ENCODE measurements at places on chromosomes 4 and X.
A peak's percentile ranks its signal among the peaks of the same experiment; 100 is the strongest.

- DNase-seq = no peak
These were observed 13.0 kb downstream of the TMEM164 start for GRCh38 chrX:110015915-110016314.

GRCh38 chr4:7513671-7514070, 78.9 kb upstream of the PSAPL1 start:
- no peak for DNase-seq

- no peak for DNase-seq
These were observed 333.3 kb downstream of the BCOR start for GRCh38 chrX:39764441-39764914.

DNA sequence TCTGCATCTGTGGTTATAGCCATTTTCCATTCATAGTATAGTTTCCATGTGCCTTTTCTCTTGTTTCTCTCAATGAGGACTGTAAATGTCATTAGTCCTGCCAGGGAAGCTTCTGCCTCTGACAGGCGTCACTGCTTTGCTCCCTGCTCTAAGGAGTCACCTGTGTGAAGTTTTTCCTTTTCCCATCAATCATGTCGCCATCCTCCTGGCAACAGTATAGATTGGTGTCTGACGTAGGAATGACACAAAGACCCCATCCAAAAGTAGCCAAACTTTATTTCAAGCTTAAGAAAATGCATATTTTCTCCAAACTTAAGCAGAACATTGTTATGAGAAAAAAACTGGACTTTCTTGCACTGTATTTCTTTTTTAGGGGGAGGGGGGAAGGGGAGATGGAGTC, 23.1 kb upstream of the MECP2 start:
- DNase-seq = no peak

- DNase-seq = no peak
These were observed 88.7 kb downstream of the PRSS12 start for GRCh38 chr4:118264096-118264495.

- no peak for DNase-seq
These were observed 105.6 kb downstream of the EFNB1 start for GRCh38 chrX:68934421-68934820.

DNA sequence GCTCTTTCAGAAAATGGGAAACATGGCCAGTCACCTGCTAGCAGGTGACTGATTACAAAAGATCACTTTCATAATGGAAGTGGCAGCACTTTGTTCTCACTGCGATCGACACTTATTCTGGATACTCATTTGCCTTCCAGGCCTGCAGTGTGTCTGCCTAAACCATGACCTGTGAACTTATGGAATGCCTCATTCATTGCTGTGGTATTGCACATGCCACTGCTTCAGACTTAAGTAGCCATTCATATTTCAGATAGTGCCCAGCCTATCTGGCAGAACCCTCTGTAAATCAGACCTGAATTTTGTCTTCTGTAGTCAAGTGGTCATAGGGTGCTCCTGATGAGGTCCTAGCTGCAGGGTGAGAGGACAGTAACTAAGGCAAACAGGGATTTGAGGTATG, 23.3 kb upstream of the MGST2 start:
- DNase-seq = peak; percentile 26

DNA sequence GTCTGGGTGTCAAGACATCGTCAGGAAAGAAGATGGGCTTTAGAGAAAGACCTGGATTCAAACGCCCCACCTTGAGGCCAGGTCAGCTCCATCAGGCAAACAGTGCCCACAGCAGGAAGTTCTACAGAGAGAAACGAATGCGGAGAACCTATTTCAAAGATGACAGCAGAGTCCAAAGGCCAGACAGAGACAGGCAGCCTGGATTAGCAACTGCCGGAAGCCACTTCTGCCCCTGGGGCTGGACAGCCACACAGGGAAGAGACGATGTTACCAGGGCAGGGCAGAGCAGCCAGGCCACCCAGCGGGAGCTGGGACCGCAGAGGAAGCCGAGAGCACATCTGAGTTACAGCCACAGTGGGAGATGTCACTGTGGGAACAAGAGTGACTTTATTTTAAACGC, 1.2 kb downstream of the C4orf50 start:
- no peak for DNase-seq

DNA sequence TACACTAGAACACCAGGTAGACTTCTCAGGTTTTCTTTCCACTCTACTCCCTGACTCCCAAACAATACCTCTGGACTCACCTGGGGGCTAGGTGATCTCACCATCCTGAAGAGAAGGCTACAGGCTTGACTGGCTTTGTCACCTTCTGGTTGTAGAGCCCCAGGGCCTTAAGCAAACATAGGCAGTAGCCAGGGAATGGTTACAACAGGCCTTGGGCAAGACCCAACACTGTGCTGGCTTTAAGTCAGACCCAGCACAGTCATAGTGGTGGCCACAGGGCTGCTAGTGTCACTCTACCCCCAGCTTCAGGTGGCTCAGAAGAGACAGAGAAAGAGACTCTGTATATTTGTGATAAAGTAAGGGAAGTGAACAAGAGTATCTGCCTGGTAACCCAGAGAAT, 118.1 kb upstream of the EMCN start:
- DNase-seq = no peak

DNA sequence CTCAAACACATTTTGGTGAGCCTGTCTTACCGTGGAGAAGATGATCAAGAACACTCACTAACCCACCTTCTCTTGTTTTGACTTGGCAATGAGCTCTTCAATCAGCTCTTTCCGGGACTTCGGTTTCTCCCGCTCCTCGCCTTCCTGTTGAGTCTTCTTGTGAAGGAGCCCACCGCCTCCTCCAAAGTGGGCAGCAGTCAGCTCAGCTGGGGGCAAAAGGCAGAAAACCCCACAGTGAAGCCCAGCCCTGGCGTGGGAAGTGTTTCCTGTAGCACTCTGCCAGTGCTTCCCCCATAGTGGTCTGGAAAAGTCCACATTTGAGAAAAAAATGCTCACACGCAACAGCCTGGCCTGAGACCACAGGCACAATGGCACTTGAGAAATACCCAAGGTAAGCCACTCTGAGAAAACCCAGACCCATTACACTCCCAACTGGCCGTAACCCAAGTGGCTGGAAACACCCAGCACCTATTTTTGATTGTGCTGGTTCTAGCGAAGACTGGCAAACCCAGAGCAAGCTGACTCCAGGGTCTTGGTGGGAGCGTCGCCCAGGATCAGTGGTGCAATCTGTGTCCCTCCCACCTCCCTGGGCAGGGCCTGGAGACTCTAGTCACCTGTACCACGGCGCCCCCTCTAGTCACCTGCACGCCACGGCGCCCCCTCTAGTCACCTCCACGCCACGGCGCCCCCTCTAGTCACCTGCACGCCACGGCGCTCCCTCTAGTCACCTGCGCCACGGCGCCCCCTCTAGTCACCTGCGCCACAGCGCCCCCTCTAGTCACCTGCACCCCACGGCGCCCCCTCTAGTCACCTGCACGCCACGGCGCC, 8.6 kb downstream of the NOP14 start:
- DNase-seq = no peak

GRCh38 chr4:93355411-93355810, 473.1 kb upstream of the ATOH1 start:
- DNase-seq = no peak

DNA sequence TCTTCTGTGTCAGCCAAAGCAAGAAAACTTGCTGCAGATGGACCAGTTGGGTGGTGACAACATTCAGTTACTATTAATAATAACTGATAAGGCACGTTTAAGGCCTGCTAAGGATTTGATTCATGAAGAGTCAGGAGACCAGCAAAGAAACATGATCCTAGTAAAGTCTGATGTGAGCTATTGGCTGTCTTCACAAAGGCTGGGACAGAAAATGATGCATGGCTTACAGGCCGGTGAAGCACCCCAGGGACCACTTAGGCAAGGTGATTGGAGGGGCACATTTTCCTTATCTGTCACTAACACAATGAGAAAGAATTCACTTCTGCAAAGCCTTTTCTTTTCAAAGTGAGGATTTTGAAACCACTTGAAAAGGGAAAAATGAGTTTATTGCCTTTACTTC, 65.4 kb upstream of the TRPC3 start:
- no peak for DNase-seq

- DNase-seq = no peak
These were observed 35.8 kb downstream of the CASP3 start for GRCh38 chr4:184613405-184613804.

- DNase-seq = no peak
These were observed at the start of gene P2RY10 for GRCh38 chrX:78945186-78945912. Gene P2RY10 (plus strand): TSS chrX:78945391. CDS start chrX:78960521, 15,130 bp downstream.

GRCh38 chr4:186537843-186538521, 17.4 kb downstream of the MTNR1A start:
- no peak for DNase-seq

DNA sequence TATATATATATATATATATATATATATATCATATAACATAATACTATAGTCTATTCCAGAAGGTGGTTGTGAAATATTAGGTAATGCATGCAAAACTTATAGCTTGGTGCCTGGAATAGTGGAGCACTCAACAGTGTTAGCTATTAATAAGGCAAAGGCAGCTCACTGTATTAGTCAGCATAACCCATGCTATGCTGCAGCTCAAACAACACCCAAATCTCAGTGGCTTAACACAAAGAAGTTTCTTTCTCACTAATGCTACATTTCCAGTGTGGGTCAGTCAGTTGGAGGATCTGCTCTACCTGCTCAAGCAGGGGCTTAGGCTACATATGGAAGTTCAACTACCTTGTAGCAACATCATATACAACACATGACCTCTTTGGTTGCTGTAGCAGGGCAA, 5.2 kb upstream of the RPGR start:
- no peak for DNase-seq

DNA sequence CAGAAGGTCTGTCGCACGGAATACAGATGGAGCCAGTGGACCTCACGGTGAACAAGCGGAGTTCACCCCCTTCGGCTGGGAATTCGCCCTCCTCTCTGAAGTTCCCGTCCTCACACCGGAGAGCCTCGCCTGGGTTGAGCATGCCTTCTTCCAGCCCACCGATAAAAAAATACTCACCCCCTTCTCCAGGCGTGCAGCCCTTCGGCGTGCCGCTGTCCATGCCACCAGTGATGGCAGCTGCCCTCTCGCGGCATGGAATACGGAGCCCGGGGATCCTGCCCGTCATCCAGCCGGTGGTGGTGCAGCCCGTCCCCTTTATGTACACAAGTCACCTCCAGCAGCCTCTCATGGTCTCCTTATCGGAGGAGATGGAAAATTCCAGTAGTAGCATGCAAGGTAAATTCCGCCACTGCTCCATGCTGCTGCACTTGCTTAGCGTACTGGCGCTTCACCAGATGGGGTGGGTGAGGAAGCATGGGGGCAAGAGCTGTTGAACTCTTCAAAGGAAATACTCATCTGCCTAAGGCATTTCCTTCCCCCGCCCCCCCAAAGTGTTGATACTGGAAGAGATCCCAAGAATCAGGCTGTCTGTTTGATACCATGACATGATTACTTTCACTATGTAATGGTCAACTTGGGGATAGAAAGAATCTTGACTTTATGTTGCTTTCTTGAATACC, 24.8 kb downstream of the KLF3 start:
- DNase-seq = no peak

GRCh38 chr4:139295942-139296299, 5.4 kb upstream of the NAA15 start:
- no peak for DNase-seq

GRCh38 chr4:13653766-13654161, 26.2 kb upstream of the BOD1L1 start:
- DNase-seq = no peak

DNA sequence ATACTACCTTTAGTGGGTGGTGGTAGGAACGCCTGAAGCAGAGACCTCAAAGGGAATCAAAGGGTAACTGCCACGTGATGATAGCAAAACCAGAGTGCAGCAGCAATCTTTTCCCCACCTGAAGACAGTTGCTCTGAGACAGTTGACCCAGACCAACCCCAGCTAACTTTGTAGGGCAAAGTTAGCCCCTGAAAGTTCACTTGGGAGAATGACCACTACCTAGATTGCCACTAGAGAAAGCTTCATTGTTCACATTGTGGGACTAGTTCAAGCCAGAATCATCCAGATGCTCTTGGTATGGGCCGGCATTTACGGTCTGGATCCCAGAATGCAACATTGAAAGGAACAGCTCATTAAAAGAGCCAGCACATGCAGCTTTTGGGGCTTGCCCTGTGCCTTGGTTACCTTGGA, 4.1 kb downstream of the SEPTIN6 start:
- no peak for DNase-seq

GRCh38 chrX:39104745-39105144, 303.5 kb downstream of the MID1IP1 start:
- no peak for DNase-seq

DNA sequence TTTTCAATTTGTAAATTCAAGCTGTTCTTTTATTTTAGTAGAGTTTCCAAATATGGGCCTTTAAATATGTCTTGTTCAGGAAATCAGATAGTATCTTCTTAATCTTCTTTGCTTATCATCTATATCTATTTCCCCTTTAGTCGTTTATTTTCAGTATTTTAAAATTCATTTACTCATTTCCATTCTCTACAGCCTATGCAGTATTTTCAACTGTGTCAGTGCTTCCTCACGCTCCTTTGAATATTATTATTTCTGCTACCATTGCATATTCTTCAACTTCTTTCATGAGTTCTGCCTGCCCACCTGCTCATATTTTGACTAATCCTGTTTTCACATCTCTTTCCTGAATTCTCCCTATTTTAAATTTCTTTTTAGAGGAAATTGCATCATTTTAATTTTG, 185.4 kb downstream of the DKK2 start:
- DNase-seq = no peak

DNA sequence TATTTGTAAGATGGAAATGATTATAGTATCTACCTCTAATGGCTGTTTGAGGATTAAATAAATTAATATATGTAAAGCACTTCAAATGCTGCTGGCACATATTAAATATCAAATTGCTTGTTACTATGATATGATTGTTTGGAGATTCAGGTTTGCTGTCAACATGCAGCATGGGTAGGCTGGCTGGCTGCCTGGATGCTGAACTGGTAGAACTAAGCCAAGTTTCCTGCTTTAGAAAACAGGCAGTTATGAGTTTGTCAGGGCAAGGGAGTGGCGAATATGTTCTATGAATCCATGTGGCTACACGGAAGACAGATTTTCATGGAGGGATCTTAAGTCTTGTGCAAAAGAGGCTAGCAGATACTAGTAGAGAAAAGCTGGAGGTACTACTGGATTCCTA, 239.6 kb downstream of the GBA3 start:
- DNase-seq = no peak

DNA sequence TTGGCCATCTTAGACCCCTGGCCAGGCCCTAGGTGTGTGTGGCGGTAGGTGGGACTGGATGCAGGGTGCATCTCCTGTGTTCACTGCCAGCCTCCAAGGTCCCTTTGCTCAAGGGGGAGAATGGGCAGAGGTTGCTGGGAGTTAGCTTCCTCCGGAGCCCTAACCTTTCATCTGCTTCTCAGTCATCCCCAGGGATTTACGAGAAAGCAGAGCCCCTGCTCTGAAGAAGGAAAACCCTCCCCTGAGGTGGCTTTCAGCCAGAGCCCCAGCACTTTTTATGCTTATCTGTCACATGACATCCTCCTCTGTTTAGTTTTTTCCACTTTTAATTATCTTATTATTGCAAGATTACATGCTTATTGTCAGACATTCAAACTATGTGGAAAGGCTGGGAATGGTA, 44.9 kb upstream of the DDX3X start:
- DNase-seq = no peak

All from Caco-2 (cell line).